ENCODE measurements at places on chromosomes 7 and 10.

- no peak for DNase-seq
Measured at GRCh38 chr10:76026176-76026771, 594.9 kb downstream of the LRMDA start.

DNA sequence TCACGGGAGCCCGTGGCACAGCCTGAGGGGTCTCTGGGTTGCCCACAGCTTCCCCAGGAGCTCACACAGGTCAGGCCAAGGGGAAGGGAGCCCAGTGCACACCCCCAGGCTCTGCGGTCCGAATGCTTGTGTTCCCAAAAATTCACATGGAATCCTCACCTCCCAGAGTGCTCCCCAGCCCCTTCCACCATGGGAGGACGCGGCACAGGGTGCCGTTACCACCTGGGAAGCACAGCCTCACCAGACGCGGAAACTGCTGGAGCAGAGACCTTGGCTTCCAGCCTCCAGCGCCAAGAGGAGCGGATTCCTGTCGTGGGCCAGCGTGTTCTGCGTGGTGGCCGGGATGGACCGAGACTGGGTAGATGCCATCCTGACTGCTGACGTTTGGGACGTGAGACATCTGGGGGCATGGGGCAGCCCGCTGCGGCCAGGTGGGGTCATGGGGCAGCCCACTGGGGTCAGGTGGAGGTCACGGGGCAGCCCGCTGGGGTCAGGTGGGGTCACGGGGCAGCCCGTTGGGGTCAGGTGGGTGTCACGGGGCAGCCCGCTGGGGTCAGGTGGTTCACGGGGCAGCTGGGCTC, 149.4 kb downstream of the WDR37 start:
- DNase-seq: peak; percentile 85

DNA sequence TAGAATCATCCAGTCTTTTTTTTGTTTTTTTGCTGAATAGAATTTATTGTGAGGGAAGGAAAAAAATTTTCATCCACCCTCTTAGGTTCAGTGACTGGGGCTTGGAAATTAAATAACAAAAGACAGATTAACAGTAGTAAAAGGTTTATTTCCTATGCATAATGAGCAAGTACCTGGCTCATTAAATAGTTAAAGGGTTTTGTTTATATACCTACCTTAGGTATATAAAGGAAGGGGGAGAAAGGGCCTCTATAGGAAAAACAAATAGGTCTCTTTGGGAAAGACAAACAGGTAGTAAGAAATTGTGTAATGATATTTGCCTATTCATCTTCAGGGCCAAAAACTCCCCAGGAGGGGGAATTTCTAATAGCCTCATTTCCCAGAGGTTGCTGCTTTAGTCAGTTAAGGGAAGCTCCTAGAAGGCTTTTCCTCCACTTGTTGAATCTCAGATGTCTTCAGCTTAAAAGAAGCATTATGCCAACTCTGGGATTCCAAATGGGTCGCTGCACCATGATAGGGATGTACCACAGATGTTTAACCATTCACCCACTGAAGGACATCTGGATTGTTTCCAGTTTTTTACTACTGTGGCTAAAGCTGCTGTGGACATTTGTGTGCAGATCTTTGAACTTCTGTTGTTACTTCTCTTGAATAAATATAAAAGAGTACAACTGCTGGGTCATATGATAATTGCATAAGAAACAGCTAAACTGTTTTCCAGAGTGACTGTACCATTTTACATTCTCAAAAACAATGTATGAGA, 11.3 kb downstream of the ACADSB start:
- no peak for DNase-seq

GRCh38 chr7:16794986-16795385, 9.8 kb downstream of the AGR2 start:
- DNase-seq: no peak

- peak; percentile 60 for DNase-seq
Measured at GRCh38 chr7:157037028-157037427, 26.6 kb upstream of the MNX1 start.

Measured in mesenteric fat pad (tissue), 1 donor.